Naive thymus-derived CD8-positive, alpha-beta T cell (primary cell): ENCODE measurements at places on chromosomes 1 and 21. TPM values are rescaled to one million over a fixed set of nuclear protein-coding genes. Genes with fewer than 3 reads are reported as not detected.

The AGMAT gene
- 14.4 TPM for polyA plus RNA-seq

The CCDC18 gene
- polyA plus RNA-seq = 0.93 TPM

The IL19 gene
- not detected for polyA plus RNA-seq

GRCh38 chr1:10295481-10296085 lies 85.2 kb downstream of the KIF1B start:
- DNase-seq = no peak

- no peak for DNase-seq
Observed at GRCh38 chr1:72197786-72198185, 84.6 kb downstream of the NEGR1 start.
